ENCODE measurements at places on chromosomes 13 and 19.

DNA sequence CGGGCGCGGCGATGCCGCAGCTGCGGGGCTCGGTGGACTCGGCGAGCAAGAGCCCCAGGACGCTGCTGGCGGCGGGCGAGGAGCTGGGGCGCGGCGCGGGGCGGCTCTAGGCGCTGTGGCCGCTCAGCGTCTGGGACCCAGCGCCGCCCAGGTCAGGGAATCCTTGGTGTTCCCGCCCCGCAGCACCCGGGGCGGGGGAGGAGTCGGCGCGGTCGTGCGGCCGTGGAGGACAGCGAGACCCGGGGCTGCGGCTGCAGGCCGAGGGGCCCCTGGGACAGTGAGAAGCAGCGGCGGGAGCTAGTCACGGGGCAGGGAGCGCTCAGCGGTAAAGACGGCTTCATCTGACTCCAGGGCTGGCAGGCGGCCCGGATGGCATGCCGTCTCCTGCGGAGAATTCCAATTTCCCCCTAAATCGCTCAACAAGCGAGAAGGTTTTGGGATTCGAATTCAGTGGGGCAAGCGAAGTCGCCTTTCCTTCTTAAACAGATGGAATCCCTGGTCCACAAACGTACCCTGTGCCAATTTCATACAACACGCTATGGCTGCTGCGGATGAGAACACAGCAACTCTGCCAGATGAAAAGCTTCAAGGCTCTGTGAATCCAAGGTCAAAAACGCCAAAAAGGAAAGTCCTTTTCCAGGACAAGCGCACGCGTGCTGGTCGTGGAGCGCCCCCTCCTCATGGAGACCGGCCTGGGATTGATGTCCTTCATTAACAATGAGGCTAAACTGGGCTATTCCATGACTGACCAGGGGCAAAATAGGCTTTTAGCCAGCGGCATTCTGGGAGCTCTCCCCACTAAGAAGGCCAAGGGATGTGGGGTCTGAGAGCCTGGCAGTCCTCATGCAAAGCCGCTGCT, 4.2 kb upstream of the ZSCAN4 start:
- peak; percentile 56 for DNase-seq

DNA sequence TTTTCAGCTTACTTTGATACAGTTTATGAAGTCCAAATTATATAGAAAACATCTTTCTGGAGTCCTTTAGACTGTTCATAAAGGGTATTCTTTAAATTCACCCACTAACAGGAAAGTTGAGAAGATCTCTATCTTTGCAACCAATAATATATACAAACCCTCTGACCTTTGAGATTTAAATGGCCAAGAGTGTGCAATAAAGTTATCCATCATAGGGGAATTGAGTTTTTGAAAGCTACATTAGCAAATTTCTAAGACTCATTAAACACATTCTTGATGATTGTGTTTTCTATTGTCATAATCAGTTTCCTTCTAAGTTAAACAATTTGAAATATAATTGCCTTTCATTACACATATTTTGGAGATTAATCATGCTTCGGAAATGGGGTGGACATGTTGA, 15.9 kb downstream of the FLT1 start:
- no peak for DNase-seq

GRCh38 chr19:51272183-51272810, 21.4 kb downstream of the SIGLECL1 start:
- DNase-seq = no peak

- DNase-seq = no peak
Observed at GRCh38 chr13:35136585-35136984, 194.5 kb downstream of the NBEA start.

DNA sequence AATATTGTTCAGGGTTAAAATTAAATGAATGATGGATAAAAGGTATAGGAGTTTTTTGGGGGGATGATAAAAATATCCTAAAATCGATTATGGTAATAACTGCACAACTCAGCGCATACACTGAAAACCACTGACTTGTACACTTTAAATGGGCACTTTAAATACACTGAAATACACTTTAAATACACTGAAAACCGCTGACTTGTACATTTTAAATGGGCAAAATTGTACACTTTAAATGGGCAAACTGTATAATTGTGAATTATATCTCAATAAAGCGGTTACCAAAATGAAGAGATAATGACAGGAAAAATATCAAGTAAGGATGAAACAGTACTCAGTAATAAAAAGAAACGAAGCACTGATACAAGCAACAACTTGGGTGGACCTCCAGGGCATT, 1.5 kb downstream of the LIG1 start:
- DNase-seq = no peak

- DNase-seq = peak; percentile 45
Observed at GRCh38 chr13:23462815-23463559, 29.5 kb upstream of the SACS start.

- DNase-seq = no peak
Observed at GRCh38 chr19:41330946-41331678, 21.1 kb downstream of the CCDC97 start.

GRCh38 chr19:37165635-37166034, 6.9 kb downstream of the ZNF585A start:
- no peak for DNase-seq

DNA sequence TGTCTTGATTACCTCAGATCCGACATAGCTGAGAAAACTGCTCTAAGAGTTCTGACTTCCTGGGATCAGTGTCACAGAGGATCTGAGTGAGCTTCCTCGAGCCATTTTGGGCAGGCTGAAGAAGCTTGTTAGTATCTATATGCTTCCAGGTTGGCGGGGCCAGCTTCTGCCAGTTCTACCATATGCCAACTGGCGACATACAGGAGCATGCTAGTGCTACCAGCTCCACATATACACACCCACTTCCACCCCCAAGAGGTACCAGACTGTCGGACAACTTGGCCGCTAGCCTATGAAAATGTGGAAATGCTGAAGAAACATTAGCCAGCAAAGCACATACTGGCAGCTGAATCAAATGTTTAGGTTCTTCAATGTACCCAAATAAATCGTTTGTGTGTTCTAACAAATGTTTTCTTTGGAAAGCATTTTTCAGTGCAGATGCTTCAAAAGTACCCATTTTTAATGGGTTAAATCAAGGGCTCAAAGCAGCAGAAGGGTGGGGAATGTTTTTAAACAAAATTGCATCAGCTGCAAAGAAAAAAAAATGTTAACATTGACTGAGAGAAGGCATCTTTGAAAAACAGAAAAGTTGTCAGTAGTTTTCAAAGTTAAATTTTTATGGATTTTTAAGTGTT, 163.7 kb downstream of the KLF12 start:
- no peak for DNase-seq

DNA sequence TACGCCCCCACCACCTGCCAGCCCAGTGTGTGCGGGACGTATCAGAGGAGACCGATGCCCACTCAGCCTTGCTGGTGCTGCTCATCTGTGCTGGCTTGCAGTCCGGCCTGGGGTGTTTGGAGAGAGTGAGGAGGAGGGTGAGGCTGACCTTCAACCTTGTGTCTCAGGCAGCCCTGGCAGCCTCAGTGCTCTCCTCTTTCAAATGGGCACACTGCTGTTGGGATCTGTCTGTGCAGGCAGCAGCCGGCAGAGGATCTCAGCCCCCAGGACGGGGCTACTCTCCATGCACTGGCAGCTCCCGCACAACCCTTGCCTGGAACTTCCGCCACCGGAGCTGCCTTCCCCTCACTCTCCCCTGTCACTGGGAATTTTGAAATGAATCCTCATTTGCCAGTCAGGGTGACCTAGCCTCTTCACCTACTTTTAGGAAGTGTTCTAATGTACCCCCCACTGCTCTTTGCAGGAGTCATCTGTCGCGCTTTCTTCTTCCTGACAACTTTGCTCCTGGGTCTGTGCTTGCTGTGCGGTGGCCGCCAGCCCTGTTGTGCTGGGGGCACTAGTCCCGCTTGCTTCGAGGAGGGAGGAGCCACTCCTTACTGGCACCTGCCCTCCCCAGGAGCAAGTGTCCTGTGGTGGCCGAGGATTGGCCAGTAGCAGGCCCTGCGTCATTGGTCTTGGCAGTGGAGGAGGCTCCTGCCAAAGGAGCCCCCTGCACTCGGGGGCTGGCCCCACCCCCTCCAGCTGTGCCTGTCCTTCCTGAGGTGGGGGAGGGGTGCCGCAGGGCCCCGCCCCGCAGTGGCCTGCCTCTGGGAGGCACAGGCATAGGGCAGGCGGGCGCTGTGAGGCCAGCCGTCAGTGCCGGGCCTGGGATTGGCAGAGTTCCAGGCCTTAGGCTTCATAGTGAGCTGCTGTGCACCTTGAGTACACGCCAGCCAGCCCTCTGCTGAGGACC, 53.4 kb downstream of the TSSK6 start:
- peak; percentile 47 for DNase-seq

DNA sequence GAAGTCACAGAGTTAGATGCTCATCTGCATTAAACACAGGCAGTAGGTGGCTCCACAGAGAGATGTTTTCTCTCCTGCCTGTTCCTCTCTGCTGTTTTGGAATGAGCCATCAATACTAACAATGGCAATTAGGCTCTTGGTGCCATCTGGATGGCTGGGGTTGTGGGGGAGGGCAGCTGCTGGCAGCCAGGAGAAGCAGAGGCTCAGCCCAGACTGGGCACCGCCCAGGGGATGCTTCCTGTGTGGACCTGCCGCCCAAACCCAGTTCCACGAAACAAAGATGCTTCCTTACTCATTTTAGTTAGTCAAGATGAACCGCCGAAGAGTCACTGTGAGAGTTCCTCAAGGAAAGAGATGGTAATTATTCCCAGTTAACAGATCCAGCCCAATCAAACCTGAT, 50.8 kb upstream of the PCDH8 start:
- DNase-seq = no peak

Data from fibroblast of skin of back (primary cell).